Thyroid gland (tissue), 4 donors: ENCODE measurements at places on chromosomes 2 and 18. TPM values are rescaled to one million over a fixed set of nuclear protein-coding genes. Genes with fewer than 3 reads are reported as not detected.

DNA sequence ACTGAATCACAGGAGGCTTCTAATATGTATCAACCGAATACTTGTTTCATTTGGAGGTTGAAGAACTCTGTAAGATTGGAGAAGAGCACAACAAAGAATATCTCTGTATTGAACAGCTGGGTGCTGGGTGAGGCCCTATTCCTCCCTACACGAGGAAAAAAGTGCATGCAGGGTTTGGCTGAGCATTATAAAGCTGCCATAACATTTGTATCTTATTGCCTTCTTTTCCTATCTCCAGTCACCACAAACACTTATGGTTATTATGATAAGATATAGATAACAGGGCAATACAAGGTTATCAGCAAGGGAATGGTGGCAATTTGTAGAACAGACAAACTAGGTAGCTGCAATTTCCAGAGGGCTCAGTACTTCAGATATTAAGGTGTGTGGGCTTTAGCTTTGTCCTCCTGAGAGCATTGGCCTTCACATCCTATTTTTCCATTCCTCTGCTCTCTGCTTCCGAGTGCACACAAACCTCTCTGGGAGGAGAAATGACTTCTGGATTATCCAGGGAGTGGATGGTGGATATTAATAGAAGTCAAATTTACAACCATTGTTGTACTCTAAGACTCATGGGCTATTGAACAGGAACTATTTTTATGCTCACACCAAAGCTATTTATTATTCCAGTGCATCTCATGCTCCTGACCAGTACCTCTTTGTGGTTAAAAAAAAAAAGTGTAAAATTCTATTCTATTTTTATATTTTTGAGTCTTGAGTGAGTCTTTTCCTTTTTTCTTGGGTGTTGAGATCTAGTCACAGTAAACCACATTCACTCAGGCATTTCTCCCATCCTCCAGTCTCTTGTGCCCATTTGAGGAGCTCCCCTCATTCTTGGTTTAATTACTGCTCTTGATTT is 248.4 kb downstream of the ETAA1 start:
- no peak for DNase-seq
- no peak overlapping the region for H3K27ac ChIP-seq
- H3K4me3 ChIP-seq: no peak overlapping the region
- peaks cover 11% of the 10 kb centered on the region for H3K4me1 ChIP-seq
- no peaks in the 10 kb centered on the region for H3K27me3 ChIP-seq

DNA sequence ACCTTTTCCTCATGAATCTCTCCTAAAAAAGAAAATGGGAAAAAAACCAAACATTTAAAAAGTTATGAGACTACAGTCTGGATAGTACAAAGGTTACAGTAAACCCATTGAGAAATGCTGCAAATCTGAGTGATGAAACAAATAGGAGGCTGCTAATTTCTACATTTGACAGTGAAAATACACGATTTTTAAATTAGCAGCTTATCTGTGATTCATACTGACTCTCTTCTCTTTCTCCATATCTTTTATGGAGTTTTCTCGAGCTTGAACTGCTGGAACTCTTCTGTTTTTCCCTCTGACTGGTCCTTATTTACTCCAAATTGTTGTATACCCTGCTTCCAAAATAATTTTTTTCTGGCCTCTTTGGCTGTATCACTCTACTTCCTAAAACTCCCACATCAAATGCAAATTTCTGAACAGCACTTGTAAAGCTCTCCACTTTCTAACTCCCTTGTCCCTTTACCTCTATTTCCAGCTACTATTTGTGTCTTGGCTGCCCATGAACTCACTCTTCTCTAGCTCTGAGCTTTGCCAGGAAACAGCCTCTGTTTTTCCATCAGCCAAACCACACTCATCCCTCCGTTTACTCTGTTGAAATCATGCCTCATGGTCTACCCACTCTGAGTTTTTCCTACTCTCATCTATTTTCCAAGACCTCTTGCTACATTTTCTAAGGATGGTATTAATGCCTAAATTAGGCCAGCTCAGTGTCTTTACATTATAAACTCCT is 73.7 kb downstream of the RBMS1 start:
- no peaks in the 10 kb centered on the region for H3K4me1 ChIP-seq
- H3K4me3 ChIP-seq: no peak overlapping the region
- no peak overlapping the region for H3K27ac ChIP-seq
- no peaks in the 10 kb centered on the region for H3K27me3 ChIP-seq
- DNase-seq: no peak

Gene LINC00305
- total RNA-seq: not detected

GRCh38 chr18:360676-361075 is 92.8 kb upstream of the THOC1 start:
- H3K4me3 ChIP-seq: no peak overlapping the region
- H3K36me3 ChIP-seq: no peaks in the 10 kb centered on the region
- DNase-seq: no peak

DNA sequence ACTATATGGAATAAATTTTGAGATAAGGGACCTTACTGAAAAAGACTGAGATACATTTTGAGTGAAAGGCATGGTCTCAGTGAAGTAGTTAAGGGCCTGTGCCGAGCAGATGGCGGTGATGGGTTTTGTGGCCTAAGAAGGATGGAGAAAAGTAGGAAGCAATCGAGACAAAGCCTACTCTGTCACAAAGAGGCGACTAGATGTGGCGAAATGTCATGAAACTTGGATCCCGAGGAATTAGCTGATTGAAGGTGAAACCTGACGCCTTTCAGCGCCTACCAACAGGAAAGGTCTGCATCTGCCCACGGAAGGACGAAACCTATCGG is 558 bp upstream of the CEP192 start:
- H3K27me3 ChIP-seq: no peaks in the 10 kb centered on the region

- H3K27me3 ChIP-seq: no peaks in the 10 kb centered on the region
- no peaks in the 10 kb centered on the region for H3K4me1 ChIP-seq
- H3K36me3 ChIP-seq: no peaks in the 10 kb centered on the region
- H3K4me3 ChIP-seq: no peak overlapping the region
These were observed 374.3 kb downstream of the TMX3 start for GRCh38 chr18:68340606-68341005.

Gene CHAC2
- total RNA-seq: 2.0 TPM

DNA sequence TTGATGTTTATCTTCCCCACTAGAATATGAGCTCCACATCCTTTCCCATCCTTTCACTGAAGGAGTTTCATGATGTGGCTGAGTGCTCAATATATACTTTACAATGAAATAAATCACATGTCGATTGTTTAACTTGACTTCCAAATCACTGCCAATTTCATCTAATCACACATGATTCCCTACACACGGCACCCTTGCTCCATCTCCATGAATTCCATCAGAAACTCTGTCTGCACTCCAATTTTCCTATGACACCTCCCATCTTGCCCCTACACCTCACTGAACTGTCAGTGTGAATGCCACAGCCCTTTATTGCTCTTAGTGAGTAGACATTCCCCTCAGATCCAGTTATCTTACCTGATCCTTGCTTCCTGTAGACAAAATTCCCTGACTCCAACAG is 366.0 kb downstream of the CMPK2 start:
- H3K4me3 ChIP-seq: no peak overlapping the region
- no peak for DNase-seq
- no peak overlapping the region for H3K27ac ChIP-seq
- H3K36me3 ChIP-seq: no peaks in the 10 kb centered on the region
- H3K4me1 ChIP-seq: no peaks in the 10 kb centered on the region

GRCh38 chr18:67969458-67969857 is 452.9 kb upstream of the DSEL start:
- DNase-seq: no peak
- H3K27ac ChIP-seq: no peak overlapping the region
- H3K36me3 ChIP-seq: no peaks in the 10 kb centered on the region
- no peaks in the 10 kb centered on the region for H3K4me1 ChIP-seq
- no peaks in the 10 kb centered on the region for H3K27me3 ChIP-seq

DNA sequence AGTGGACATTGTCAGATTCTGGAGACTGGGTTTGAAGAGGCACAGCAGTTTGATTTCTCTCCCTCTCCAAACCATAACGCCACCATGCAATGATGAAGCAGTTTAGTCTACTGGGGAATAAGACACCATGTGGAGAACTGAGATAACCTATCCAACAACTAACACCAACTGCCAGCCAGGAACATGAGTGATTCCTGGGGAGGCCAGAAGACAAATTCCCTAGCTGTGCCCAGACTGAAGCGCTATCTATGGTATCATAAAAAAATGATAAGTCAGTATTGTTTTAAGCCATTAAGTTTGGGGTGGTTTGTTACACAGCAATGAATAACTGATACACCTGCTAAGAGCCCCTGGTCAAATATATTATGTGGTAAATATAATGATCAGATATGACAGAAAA is 129.3 kb downstream of the EXOC6B start:
- H3K27me3 ChIP-seq: no peaks in the 10 kb centered on the region
- peaks cover 18% of the 10 kb centered on the region for H3K4me1 ChIP-seq
- no peaks in the 10 kb centered on the region for H3K36me3 ChIP-seq
- H3K4me3 ChIP-seq: no peak overlapping the region
- H3K27ac ChIP-seq: no peak overlapping the region

DNA sequence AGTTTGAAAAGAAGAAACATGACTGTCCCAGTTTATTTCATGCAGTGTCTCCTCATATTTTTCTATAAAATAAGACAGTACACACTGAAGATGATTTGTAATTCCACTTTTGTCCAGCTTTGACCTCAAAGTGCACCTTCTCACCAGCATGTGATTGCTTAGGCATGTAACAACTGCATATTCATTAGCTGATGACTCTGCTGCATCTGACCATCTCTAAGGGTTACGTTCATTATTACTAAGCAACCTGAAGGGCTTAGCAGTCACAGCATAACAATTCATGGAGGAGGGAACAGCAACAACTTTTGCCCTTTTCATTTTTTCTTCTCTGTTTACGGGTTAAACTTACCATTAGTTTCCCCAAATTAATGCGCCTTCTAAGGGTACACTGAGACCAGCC is 330.6 kb upstream of the PIK3C3 start:
- DNase-seq: no peak
- no peaks in the 10 kb centered on the region for H3K36me3 ChIP-seq
- no peak overlapping the region for H3K27ac ChIP-seq
- H3K4me3 ChIP-seq: no peak overlapping the region
- H3K4me1 ChIP-seq: no peaks in the 10 kb centered on the region

DNA sequence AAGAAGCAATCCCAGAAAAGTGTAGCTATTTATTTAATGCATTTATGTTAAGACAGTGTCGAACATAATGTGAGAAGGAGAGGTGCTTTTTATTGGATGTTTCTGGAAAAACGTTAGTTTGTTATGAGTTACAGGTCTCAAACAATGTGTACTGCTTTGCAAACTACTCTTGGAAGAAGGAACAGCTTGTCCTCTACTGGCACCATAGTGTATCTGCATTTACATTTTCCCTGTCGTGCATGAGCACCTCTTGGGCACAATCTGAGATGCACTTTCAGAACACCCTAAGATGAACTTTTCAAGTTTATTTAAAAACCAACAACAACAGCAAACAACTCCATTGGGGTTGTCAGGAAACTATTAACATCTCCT is 22.8 kb downstream of the CCNYL1 start:
- no peaks in the 10 kb centered on the region for H3K36me3 ChIP-seq
- H3K27me3 ChIP-seq: no peaks in the 10 kb centered on the region
- H3K4me3 ChIP-seq: no peak overlapping the region
- peaks cover 18% of the 10 kb centered on the region for H3K4me1 ChIP-seq

GRCh38 chr2:59885541-59885940 is 667.9 kb downstream of the BCL11A start:
- no peak overlapping the region for H3K27ac ChIP-seq
- no peaks in the 10 kb centered on the region for H3K36me3 ChIP-seq
- DNase-seq: peak; percentile 35
- H3K4me1 ChIP-seq: peaks cover 4% of the 10 kb centered on the region
- no peak overlapping the region for H3K4me3 ChIP-seq
- H3K27me3 ChIP-seq: no peaks in the 10 kb centered on the region

GRCh38 chr2:122414902-122415301 is 659.5 kb downstream of the TSN start:
- DNase-seq: no peak
- no peak overlapping the region for H3K4me3 ChIP-seq
- H3K27ac ChIP-seq: no peak overlapping the region
- H3K27me3 ChIP-seq: no peaks in the 10 kb centered on the region
- no peaks in the 10 kb centered on the region for H3K4me1 ChIP-seq

GRCh38 chr18:67731851-67732250 is 215.3 kb upstream of the DSEL start:
- H3K4me1 ChIP-seq: no peaks in the 10 kb centered on the region
- no peak overlapping the region for H3K27ac ChIP-seq
- DNase-seq: no peak
- no peaks in the 10 kb centered on the region for H3K36me3 ChIP-seq
